ENCODE measurements at places on chromosomes 5 and 9.

DNA sequence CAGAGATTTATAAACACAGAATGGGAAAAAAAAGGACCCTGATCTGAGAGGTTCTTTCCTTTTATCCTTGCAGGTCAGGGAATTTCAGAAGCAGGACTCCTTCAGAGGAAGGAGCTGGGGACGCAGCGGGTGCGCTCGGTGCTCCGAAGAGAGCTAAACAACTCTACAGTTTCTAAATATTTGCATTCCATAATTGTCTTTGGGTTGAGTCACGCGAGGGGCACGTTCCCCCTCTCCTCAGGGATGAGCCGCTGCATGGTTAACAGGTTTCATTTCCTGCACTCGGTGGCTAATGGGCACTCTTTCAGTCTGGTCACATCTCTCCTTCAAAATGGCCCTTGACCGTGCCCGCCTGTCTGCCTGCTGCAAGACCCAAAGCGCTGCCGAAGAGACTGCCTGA, 165.0 kb upstream of the HMHB1 start:
- no peak for DNase-seq

DNA sequence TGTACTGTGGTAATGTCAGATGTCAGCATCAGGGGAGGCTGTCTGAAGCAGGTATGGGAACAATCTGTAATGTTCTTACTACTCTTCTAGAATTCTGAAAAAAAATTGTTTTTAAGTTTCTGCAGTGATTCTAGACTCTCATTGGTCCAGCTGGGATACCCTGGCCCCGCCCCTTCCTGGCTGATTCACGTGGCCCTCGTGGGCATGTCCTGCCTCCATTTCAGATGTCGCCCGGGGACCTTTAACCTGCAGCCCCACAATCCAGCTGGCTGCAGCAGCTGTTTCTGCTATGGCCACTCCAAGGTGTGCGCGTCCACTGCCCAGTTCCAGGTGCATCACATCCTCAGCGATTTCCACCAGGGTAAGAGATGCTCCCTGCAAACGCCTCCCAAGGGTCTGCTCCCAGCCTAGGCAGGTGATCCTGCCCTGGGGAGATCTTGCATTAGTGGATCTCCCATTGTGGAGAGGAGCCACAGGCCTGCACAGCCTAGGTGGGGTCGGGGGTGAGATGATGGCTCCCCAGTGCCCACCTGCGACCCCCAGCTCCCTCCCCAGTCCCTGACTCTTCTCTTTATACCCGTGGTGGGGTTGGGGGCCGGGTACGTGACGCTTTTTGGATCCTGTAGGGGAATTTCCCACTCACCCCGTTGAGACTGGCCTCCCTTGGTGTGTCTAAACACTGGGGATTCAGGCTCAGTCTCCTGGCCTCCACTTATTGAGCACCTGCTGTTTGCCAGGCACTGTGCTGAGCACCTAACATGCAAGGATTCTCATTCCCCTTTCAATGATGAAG, 36.5 kb downstream of the LAMC3 start:
- no peak for DNase-seq

DNA sequence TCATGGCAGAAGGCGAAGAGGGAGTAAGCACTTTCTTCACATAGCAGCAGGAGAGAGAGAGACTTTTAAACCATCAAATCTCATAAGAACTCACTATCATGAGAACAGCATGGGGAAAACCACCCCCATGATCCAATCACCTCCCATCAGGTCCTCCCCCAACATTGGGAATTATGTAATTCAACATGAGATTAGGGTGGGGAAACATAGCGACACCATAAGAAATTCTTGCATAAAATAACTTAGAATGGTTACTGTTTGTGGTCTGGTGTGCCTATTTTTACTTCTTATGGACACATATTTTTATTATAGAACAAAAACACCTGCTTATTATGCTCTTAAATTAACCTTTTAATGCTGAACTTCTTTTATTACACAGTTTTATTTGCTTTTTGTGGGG, 298.1 kb downstream of the PJA2 start:
- DNase-seq = no peak

GRCh38 chr9:116844621-116845020, 157.5 kb downstream of the TRIM32 start:
- no peak for DNase-seq

GRCh38 chr5:151107738-151108520, 27.1 kb upstream of the TNIP1 start:
- no peak for DNase-seq

DNA sequence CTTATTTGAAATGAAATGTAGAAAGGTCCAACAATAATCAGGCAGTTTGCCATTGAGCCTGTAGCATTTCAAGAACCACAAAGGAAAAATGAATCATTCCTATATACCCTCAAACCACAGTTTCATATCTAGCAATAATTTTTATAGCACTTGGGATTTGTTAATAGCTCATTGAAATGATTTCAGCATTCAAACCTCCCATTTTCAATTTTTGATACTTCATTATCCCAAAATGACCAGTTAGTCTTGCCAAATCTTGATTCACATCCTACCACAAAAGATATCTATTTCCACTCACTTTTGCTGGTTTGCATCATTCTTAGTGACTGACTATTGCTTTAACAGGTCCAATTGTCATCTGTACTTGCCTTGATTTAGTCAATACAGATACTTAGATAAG, 790.1 kb downstream of the TLE1 start:
- no peak for DNase-seq
